ENCODE measurements at places on chromosomes 6 and 20.
A peak's percentile ranks its signal among the peaks of the same experiment; 100 is the strongest.

- DNase-seq: no peak
Measured at GRCh38 chr6:111210194-111210728, 123.0 kb downstream of the SLC16A10 start.

GRCh38 chr6:14612016-14612980, 494.7 kb downstream of the CD83 start:
- no peak for DNase-seq

DNA sequence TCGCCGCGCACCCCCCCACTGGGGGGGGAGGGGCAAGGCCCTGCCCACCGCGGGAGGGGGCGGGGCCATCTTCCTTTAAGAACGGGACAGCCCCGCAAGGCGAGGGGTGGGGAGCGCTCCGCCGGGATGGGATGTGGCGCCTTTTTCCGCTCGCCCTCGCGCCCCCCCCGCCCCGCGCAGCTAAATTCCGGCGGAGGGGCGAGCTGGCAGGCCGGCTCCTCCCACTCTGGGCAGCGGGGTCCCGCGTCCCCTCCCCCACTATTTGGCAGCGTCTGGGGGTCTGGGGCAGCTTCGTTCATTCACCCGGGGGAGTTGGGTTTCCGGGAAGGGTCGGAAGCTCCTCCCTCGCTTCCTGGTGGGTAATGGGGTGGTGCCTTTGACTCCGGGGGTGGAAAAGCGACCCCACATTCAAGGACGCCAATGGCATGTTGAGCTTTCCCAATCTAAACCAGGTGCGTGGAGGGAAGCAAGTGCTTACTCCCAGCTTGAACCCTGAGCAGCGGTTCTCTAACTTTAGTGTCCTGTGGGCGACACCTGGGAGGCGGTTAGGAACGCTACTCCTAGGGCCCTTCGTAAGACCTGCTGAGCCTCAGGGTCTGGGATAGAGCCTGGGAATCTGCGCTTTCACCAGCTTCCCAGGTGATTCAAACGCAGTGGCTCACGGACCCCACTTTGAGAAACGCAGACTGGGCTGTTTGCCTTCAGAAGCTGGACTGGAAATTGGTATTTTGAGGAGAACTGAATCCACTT, 927 bp downstream of the ASXL1 start:
- DNase-seq: peak; percentile 64

DNA sequence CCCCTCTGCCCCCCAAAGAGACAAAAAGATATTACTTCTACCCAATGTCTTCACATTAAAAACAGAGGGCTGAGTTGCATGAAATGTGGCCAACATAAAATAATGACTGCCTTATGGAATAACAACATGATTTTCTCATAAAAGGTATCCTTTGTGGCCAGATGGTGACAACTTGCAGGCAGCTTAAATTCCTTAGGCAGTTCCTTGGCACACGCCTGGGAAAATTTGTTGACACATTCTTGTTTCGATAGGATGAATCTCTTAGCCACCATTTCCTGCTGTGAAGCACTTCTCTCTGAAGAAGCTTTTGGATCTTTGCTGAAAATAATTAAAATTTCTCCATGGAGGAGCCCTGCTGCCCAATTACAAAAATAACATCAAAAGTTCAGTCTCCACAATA, 109.0 kb upstream of the COL21A1 start:
- no peak for DNase-seq

DNA sequence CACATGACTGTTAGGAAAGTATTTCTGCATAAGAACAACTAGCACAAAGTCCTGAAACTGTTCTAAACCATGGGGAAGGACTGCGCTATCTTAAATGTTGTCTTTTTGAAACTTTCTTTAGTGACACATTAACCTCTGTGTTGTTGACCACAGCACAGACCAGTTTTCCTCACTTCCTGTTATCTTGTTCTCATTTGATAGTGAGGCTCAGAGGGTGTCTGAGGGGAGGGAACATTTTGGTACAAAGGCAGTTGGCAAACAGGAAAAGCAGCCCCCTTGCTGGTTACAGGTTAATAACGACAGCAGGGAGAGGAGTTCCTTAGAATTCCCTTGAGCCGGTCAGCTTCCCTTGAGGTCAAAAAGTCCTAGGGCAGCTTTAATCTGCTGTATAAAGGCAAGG, 143.5 kb upstream of the BMP2 start:
- DNase-seq: no peak

GRCh38 chr6:13488015-13488895, 855 bp upstream of the GFOD1 start:
- DNase-seq: no peak
